ENCODE measurements at places on chromosomes 11 and 22.

DNA sequence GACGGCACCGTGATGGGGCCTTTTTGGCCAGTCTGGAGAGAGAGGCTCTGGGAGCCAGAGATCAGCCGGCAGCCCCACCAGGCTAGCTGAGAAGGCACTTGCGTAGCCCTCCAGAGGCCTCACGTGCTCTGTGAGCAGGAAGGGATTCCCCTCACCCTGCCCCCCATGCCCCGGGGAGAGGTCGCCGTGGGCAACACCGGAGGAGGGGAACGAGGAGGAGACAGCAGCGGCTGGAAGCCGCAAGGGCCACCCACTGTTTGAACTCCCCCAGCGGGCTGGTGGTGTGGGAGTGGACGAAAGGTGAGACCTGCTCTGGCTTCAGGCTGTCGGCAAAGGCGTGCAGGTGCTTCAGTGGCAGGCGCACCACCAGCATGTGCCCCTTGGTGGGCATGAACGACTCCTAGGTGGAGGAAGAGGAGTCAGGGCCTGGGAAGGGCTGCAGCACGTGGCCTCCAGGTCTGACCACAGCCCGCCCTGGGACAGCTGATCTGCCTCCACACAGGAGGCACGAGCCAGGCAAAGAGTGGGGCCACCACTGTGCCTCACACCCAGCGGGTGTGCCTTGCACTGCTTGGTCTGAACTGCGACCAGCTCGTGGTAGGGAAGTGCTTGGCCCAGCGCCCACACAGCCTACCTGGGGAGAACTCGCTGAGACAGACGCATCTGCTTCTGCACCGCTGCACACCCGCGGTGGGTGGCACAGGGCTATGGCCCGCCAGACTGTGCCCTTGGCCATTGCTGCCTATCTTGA, 99.9 kb downstream of the MED15 start:
- no peak for DNase-seq

DNA sequence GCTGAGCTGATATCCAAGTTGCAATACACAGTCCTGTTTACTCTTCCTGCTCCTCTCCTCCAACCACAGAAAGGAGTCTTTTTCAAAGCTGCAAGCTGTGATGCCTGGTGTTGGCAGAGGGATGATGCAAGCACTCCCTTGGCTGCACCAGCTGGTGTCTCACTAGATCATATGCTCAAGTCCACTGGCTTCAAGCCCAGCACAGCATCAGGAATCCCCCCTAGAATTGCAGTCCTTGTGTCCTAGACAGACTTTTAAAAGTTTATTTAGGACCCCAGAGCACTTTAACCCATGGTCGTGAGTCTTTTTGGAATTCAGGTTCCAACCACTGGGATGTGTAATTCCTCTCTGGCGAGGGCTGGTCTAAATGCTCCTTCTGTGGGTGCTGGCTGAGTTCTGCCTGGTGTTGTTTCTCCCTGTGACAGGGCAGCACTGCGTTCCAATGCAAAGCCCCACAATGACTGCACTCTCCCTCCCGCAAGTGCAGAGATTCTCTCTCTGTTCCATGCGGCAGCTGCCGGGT, 1.9 kb upstream of the HEPN1 start:
- DNase-seq, result no peak

DNA sequence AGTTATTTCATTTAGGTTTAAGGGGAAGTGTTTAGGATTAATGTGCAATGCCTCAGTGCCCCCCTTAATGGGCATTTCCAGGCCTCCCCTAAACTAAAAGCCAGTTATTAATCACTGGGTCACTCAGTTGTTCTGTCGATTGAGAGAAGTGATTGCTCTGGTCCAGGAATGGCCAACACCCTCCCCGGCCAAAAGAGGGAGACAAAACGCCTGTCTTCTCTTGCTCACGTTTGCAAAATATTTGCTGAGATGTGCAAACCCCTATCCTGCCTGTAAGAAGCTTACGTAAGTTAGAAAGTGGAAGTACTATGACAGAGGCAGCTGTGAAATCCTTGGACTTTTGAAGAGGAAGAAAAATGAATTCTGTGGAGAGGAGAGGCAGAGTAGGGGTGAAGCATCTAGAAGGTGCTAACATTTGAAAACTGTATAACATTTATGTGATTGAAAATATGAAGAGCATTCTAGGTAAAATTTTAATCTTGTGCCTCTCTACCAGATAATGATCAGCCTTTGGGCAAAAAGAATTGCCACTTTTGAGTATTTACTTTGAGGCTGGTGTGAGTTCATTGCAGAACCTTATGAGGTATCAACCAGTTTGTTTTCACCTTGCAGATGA, 37.7 kb downstream of the NTM start:
- DNase-seq, result no peak

- no peak for DNase-seq
Measured at GRCh38 chr22:37471727-37472417, 14.3 kb downstream of the MFNG start.

GRCh38 chr11:94171693-94172440, 43.2 kb downstream of the PANX1 start:
- no peak for DNase-seq

- DNase-seq, result no peak
Measured at GRCh38 chr11:43212279-43212678, 99.5 kb upstream of the API5 start.

DNA sequence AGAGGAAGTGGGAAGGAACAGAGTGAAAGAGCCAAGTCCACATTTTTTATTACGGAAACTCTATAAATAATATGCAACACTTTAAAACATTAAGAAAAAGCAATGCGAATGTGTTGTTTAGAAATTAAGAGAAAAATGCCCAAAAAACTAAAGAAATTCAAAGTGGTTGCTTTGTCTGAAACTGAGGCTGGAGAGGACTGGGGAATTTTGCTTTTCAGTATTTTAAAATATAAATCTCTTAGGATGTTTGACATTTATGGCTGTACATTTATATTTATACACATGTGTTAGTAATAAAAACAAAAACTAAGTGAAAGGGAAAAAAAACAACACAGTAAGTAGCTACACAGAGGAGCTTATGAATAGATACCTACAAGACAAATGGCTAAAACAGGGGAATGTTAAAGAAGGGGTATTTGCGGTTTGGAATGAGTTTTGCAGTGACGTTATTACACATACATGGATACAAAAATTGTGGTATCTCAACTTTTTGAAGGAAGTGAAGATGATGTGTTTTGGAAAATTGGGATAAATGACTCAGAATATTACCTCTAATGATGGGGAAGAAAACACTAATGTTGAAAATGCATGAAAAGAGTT, 97.0 kb upstream of the DRD2 start:
- DNase-seq, result no peak

GRCh38 chr22:17266251-17266971, 47.2 kb upstream of the ADA2 start:
- DNase-seq, result no peak

- no peak for DNase-seq
Measured at GRCh38 chr11:42170601-42171000, 711.1 kb upstream of the LRRC4C start.

DNA sequence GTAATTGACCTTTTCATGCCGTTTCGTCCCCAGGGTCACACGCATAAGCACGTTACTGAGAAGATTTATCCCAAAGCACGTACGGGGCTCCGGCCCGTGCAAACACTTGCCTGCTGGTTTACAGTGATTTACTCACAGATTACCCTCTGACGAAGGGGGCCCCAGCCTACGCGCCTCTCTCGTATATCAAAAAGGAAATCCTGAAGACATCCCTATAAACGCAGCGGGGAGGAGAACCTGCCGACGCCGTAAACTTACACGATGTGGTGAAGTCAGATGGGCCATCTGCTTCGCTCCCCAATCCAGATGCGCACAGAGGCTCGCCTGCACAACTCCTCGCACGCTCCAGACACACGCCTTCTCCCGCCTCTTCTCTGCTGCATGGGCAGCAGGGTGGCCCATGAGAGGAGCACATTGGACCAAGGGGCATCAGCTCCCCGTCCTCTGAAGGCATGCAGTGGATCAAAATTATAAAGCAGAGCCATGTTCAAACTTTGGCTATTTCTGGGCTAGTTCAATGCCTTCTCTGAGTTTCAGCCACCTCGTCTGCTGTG, 123.6 kb downstream of the MN1 start:
- DNase-seq, result no peak

- DNase-seq, result no peak
Measured at GRCh38 chr11:125552927-125553326, 16.4 kb upstream of the EI24 start.

- peak; percentile 19 for DNase-seq
Measured at GRCh38 chr11:128905345-128906184, 14.4 kb downstream of the KCNJ5 start.

GRCh38 chr11:86983021-86983488, 27.9 kb upstream of the FZD4 start:
- no peak for DNase-seq

DNA sequence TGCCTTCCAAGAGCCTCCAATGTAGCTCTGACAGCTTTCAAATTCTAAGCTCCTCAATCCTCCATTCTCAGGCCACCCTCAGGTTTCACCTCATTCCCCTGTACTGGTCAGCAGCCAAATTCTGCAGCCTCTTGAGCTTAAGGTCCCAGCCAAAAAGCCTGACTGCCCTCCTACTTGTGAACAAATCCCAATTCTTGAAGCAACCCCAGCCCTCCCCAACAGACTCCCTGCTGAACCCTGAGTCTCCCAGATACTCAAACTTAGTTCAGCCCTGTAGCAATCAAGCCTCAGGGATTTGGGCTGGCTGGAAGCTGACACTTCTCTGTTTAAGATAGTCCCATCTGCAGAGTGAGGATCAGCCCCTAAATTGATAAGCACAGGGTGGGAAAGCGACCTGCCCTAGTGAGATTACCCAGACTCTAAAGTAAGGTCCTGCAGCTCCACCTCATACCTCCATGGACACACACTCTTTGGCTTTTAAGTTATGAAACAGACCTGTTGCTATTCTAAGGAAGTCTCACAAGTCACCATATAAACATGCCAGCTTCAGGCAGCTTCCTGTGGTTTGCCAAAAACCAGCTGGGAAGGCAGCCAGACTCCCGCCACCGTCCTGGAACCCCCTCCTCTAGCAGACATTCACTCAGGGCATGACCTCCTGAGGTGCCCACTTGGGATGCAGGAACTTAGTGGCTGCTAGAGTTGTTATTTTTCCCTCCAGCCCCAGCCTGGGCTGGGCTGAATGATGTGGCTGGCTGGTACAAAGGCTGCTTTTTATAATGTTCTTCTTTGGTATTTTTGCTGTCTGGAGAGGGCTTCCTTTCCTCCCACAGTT, 82.5 kb upstream of the PICALM start:
- no peak for DNase-seq

DNA sequence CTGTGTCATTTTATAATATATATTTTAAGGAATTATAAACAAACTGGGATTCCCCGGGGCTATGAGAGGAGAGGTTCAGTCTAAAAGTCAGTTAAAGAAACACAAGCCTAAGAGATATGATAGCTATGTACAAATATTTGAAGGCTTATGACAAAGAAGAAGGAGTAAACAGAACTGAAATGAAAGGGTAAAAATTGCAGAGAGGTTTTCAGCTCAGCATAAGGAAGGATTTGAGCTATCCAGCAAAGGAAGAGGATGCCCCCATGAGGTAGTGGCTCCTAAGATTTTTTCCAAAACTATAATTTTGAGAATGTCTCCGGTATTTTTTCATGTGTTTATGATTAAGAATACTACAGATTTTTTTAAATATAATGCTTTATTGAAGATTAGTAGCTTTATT, 57.9 kb upstream of the ANGPTL5 start:
- no peak for DNase-seq

DNA sequence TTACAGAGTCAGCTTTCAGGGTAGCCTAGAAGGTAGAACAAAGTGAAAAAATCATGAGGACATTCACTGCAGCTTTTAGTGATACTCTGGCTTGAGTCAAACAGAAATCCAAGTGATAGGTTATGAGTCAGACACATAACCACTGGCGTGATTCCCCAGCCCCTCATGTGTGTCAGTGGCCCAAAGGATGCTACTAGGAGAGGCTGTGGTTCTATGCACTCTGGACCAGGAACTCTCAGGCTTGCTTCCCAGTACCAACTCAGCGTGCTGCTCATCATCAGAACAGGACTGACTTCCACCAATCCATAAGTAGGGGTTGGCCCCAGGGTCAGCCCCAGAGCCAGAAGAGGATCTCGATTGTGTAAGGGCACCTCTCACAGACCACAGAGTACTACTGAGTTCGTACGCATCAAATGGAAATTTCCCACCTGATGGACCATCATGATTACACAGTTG, 116.8 kb downstream of the MED15 start:
- DNase-seq, result no peak

DNA sequence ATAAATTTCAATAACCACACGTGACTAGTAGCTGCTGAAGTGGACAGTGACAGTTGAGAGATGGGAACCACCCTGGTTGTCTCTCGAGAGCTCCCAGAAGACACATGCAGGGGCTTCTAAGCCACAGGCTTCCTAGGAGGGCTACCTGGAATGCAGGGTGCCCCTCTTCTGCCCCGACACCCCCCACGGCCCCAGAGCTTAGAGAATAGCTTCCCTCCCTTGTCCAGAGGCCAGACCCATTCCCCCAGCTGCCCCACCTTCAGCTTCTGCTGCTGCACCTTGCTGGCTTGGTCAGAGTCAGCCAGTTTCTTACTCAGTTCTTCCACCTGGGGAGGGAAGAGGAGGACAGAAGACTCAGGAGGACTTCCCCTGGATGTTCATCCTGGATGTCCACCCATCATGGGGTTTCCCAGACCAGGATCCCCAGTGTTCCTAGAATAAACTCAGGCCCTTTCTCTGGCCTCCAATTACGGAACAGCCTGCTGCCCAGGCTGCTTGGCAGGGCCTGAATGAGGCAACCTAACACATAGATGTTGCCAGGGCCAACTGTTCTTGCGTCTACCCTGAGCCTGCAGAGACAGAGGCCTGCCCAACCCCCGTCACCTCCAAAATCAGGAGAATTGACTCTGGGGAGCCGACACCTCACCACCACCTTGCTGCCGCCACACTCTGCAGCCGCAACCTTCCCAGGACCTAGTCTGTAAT, 12.0 kb downstream of the IL18BP start:
- DNase-seq, result no peak

GRCh38 chr22:21933910-21934309, 18.7 kb downstream of the PPM1F start:
- no peak for DNase-seq

DNA sequence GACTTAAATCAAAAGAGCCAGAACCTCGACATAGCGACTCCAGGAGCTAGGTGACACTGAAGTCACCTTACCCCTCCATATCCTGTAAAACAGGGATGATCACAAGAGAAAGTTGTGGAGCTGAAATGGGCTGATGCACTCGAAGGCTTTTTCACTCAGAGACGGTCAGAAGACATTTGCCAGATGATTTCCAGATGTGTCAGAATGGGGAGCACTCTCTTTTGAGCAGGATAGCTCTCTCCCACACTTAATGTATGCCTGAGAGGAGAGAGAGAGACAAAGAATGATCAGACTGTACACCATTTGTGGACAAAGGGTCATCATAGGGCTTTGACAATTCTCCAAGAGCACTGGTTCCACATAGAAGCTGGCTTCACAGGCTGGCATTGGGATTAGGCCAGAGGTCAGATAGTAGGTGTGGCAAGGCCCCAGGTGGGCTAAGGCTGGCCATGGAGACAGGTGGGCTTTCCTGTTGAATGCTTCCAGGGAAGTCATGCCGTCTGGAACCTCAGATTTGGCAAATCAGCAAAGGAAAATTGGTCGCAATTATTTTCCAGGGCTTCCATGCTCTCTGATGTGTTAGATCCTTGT, 42.3 kb upstream of the ETS1 start:
- DNase-seq, result no peak
